Calu3 (cell line): ENCODE measurements at places on chromosomes 16 and 17. TPM values are rescaled to one million over a fixed set of nuclear protein-coding genes. Genes with fewer than 3 reads are reported as not detected.

- DNase-seq, result no peak
- no peaks in the 10 kb centered on the region for H3K27me3 ChIP-seq
- H3K4me1 ChIP-seq, result peaks cover 23% of the 10 kb centered on the region
- H3K4me3 ChIP-seq, result peak overlapping the region; percentile 75
- H3K27ac ChIP-seq, result peak overlapping the region; percentile 56
These were observed 6.6 kb upstream of the PDP2 start for GRCh38 chr16:66873685-66874055.

The SLC9A5 gene
- 2.4 and 4.4 TPM in 2 replicates for total RNA-seq

The HAS3 gene
- total RNA-seq, result 29.8 and 33.2 TPM in 2 replicates

The MIS12 gene
- total RNA-seq, result 13.6 and 15.9 TPM in 2 replicates

GRCh38 chr17:47204722-47205418, 4.3 kb upstream of the MYL4 start:
- H3K4me1 ChIP-seq, result peaks cover 26% of the 10 kb centered on the region
- no peaks in the 10 kb centered on the region for H3K27me3 ChIP-seq
- H3K4me3 ChIP-seq, result peak overlapping the region; percentile 4

- peaks cover 28% of the 10 kb centered on the region for H3K27me3 ChIP-seq
- H3K4me1 ChIP-seq, result no peaks in the 10 kb centered on the region
- DNase-seq, result no peak
- H3K4me3 ChIP-seq, result no peak overlapping the region
- no peak overlapping the region for H3K27ac ChIP-seq
These were observed 36.1 kb upstream of the ZC3H18 start for GRCh38 chr16:88533932-88534637.

- H3K27me3 ChIP-seq, result no peaks in the 10 kb centered on the region
- no peak overlapping the region for H3K4me3 ChIP-seq
- no peaks in the 10 kb centered on the region for H3K4me1 ChIP-seq
- peaks cover 4% of the 10 kb centered on the region for H3K36me3 ChIP-seq
- DNase-seq, result no peak
These were observed 1741.7 kb downstream of the TP53TG3F start for GRCh38 chr16:35201151-35201550.

DNA sequence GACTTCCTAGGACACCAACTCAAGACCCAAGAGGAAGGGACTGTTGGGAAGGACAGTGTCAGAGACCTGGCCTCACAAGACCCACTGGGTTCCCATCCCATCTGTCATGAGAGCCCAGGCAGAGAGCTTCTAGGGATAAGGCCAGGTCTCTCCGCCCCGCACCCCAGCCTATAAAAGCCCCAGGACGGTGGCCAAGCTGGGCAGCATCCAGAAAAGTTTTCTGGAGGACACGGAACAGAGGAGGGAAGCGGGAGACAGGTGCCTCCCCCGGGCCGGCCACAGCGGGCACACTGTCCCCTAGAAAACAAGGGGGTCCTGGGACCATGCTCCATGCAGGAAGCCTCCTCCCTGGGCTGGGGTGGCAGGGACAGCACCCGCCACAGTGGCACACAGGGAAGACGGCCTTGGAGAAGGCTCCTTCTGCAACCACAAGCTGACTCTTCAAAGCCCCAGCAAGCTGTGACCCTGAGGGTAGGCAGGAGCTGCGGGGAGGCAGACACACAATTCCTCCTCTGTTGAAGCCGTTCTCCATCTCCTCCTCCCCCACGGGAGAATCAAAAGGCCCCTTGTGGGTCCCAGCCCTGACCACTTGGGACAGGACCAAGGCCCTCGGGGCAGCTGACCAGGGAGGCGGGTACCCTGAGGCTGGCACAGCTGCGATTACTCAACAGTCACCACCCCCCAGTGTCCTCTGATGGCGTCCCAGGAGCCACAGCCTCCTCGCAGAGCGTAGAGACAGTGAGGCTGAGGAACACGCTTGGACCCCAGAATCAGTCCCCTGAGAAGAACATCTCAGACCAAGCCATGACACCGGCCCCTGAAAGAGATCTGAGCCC, 26.1 kb downstream of the TRPV3 start:
- no peak for DNase-seq
- H3K4me3 ChIP-seq, result no peak overlapping the region
- no peak overlapping the region for H3K27ac ChIP-seq
- H3K36me3 ChIP-seq, result no peaks in the 10 kb centered on the region

DNA sequence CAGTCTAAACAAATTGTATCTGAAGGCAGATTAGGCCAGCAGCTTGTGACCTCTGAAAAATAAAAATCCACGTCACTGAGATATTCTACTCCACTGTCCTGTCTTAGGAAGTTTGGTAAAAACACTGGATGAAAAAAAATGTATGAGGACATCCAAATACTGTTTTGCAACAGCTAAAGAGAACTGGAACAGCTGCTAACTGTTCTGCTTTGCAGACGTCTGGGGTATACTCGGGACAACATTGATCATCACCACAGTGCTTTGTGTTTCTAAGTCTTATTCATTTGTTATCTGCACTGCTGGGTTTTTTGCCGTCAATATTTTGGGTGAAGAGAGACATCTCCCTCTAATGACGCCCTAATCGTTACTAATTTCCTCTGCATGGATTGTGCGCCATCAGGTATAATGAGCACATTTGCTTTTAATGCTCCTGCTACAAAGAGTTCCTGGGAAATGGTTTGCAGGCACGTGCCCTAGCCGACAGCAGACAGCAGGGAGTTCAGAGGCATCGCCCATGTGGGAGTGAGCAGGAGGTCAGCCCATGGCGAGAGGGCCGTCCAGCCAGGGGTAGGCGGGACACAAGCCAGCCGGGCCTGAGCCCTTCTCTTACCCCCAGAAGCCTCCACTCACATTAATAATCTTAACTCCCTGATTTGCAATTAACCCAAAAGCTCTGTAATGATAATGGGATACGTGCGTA, 87.0 kb downstream of the CBLN1 start:
- no peaks in the 10 kb centered on the region for H3K36me3 ChIP-seq
- H3K4me1 ChIP-seq, result no peaks in the 10 kb centered on the region
- H3K27ac ChIP-seq, result no peak overlapping the region
- H3K4me3 ChIP-seq, result no peak overlapping the region

- peaks cover 72% of the 10 kb centered on the region for H3K27me3 ChIP-seq
- no peaks in the 10 kb centered on the region for H3K36me3 ChIP-seq
- no peak for DNase-seq
- H3K27ac ChIP-seq, result no peak overlapping the region
These were observed 3.0 kb downstream of the KRT27 start for GRCh38 chr17:40779181-40779909.

DNA sequence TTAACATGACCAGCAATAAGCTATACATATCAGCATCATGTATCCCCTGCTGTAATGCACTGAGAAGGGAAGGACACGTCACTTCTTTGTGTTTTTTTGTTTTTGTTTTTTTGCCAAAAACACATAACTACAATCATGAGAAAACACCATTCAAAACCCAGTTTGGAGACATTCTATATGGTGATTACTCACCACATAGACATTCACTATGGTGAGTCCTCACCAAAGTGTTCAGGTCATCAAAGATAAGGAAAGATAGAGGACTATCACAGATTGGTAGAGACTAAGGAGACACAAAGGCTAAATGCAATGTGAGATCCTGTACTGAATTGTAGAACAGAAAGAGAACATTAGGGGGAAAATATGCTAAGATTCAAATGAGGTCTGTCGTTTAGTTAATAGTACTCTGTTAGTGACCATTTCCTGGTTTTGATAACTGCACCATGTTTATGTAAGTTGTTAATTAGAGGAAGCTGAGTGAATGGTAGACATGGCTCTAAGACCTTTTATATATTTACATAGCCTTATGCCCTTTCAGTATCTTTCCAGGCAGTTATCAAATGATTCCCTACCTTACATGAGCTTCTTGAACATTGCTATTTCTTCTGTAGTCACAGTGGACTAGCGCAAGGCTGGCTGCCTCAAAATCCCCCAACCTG, 46.6 kb downstream of the PIK3R5 start:
- H3K4me3 ChIP-seq, result no peak overlapping the region
- H3K27me3 ChIP-seq, result peaks cover 19% of the 10 kb centered on the region
- H3K36me3 ChIP-seq, result no peaks in the 10 kb centered on the region
- DNase-seq, result no peak

The CDK5R1 gene
- 4.0 and 4.3 TPM in 2 replicates for total RNA-seq

GRCh38 chr17:75133001-75133400, 1.5 kb upstream of the NT5C start:
- peaks cover 10% of the 10 kb centered on the region for H3K4me1 ChIP-seq
- no peak overlapping the region for H3K4me3 ChIP-seq
- H3K36me3 ChIP-seq, result peaks cover 91% of the 10 kb centered on the region
- no peaks in the 10 kb centered on the region for H3K27me3 ChIP-seq
- DNase-seq, result no peak

The CLEC19A gene
- 0.15 TPM in 1 of 2 replicates, not detected in the other for total RNA-seq

DNA sequence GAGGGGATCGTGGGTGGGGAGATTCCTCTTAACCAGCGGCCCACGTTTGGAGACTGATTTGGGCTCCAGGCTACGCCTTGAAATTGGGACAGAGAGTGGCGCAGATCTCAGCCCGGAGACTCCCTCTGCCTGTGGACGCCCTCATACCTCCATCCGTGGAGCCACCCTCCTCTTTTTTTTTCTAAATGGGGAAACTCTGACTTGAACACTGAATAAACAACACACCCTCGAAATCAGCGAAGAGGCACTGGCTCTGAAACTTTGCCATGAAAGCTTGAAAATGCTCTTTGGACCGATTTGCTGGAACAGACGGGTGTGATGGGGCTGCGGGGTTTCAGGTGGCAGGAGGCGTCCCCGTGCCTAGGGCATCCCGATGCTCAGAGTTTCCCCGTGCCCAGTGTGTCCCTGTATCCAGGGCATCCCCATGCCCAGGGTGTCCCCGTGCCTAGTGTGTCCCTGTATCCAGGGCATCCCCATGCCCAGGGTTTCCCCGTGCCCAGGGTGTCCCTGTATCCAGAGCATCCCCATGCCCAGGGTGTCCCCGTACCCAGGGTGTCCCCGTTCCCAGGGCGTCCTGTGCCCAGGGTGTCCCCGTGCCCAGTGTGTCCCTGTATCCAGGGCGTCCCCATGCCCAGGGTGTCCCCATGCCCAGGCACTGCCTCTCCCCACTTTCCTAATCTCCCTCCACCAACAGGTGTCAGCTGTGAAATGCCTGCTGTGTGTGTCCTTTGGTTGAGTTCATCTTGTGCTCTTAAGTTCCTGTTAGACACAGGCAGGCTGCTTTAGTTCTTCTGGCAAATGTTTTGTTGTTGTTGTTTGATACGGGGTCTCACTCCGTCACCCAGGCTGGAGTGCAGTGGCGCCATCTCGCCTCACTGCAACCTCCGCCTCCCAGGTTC, 187.0 kb downstream of the SEC14L1 start:
- peaks cover 75% of the 10 kb centered on the region for H3K36me3 ChIP-seq
- H3K4me1 ChIP-seq, result peaks cover 85% of the 10 kb centered on the region
- H3K4me3 ChIP-seq, result no peak overlapping the region
- no peak overlapping the region for H3K27ac ChIP-seq

GRCh38 chr17:1126250-1126797, 53.5 kb downstream of the ABR start:
- no peaks in the 10 kb centered on the region for H3K36me3 ChIP-seq
- no peak overlapping the region for H3K27ac ChIP-seq
- no peak overlapping the region for H3K4me3 ChIP-seq
- DNase-seq, result no peak
- H3K27me3 ChIP-seq, result no peaks in the 10 kb centered on the region

- peaks cover 60% of the 10 kb centered on the region for H3K36me3 ChIP-seq
- DNase-seq, result no peak
- no peaks in the 10 kb centered on the region for H3K4me1 ChIP-seq
These were observed 9.8 kb downstream of the SLC7A6OS start for GRCh38 chr16:68300734-68301459.

DNA sequence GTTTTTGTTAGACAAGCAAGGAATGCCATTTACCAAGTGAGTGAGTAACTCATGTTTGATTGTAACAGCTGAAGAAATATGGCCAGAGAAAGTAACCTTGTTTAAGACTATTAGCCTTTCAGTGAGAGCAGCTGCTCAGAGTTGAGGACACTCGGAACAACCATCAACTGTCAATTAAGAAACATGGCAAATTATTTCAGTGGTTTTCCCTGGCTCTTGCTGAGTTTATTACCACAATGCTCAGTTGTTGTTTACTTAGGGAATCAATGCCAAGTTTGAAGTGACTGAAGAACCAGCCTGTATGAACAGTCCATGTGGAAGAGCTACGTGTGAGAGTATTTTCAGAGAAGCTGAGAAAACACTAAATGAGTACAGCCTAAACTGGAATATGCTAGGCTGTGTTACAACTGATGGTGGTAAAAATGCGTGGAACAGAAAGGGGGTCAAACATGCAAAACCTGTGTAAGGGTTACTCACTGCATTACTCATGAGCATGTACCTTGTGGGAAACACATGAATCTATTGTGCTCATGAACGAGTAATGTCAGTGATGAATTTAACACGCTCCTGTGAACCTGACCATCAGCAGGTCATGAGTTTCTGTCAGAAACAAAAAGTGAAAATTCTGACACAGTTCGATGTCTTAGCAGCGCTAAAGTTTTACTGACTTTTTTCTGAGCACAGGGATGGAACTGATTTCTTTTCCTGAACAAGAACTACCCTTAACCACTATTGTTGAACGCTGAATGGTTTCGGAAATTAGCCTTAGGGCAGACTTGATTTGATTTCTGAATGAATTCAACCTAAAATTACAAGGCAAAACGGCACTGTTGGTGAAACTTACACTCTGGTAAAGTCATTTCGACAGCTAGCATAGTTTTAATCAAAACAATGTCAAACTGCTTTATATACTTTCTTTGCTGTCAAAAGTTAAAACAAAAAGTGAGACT, 33.5 kb downstream of the GNA13 start:
- H3K4me3 ChIP-seq, result no peak overlapping the region
- no peak overlapping the region for H3K27ac ChIP-seq
- peaks cover 7% of the 10 kb centered on the region for H3K36me3 ChIP-seq
- no peak for DNase-seq

- no peaks in the 10 kb centered on the region for H3K27me3 ChIP-seq
- H3K4me3 ChIP-seq, result no peak overlapping the region
- no peak overlapping the region for H3K27ac ChIP-seq
- H3K4me1 ChIP-seq, result no peaks in the 10 kb centered on the region
- no peak for DNase-seq
- H3K36me3 ChIP-seq, result no peaks in the 10 kb centered on the region
These were observed 71.9 kb upstream of the GAS7 start for GRCh38 chr17:10270258-10270657.

DNA sequence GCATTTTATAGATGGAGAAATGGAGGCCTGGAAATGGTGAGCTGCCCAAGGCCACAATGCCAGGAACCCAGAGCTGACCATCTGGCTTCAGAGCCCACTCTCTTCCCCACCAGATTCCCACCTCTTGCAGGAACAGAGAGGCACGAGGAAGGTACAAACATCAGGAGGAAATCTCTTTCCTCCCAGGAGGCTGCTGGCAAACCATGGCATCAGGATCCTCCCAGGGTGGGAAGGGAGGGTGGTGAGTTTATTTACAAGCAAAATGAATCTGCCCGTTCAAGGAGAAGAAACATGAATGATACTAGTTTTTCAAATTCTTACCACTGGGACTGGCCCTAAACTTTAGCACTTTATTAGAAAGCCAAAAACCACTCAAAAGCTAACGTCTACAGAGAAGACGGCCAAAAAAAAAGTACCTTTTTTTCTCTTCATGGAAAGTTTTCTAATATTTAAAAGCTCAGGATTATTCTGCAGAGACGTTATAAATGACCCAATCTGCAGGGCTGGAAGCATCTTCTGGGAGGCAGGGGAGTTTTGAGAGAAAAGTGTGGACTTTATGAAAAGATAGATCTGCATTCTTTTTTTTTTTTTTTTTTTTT, 79.1 kb downstream of the NXN start:
- no peaks in the 10 kb centered on the region for H3K36me3 ChIP-seq
- no peak for DNase-seq
- no peaks in the 10 kb centered on the region for H3K27me3 ChIP-seq
- no peak overlapping the region for H3K4me3 ChIP-seq
- H3K27ac ChIP-seq, result no peak overlapping the region
- H3K4me1 ChIP-seq, result no peaks in the 10 kb centered on the region

The MFSD6L gene
- 0.21 and 0.44 TPM in 2 replicates for total RNA-seq
